GM12878 (cell line): ENCODE measurements at places on chromosomes 4 and X. TPM values are rescaled to one million over a fixed set of nuclear protein-coding genes. Genes with fewer than 3 reads are reported as not detected.

Gene TMPRSS11F
- not detected in 2 replicates for total RNA-seq

DNA sequence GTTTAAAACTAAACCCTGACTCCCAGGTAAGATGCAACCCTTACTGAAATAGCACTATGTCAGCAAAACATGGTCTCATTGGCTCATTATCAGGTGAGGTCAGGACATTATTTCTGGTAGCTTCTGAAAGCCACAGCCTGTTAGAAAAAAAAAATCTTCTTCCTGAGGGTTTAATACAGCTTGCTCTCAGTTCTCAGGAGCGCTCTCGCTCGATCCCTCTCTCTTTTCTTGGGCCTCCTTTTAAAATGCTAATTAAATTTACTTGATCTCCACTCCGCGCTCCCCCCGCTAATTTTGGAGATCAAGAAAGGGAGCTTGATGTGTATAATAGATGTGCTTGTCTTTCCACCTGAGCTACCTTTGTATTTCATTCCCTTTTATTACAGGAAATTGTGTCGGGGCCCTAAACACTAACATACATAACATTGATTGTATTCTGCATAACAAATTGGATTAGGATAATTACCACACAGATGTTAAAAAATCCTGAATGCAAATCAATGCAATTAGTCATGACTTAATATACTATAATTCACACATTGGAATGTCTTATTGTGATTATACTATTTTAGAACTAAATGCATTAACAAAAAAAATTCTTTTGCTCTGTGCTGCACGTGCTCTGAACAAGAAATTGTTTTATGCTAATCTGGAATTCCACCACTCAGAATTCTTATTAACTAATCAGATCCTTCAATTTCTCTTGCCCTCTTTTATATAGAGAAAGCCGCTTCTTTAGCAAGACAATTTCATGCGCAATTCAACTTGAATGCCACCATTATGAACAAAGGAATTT, 101.6 kb upstream of the TEX13D start:
- peaks cover 4% of the 10 kb centered on the region; the same call in 1 of the 2 replicates for H3K4me1 ChIP-seq
- no peak overlapping the region for H3K27ac ChIP-seq
- H3K27me3 ChIP-seq: no peaks in the 10 kb centered on the region
- no peaks in the 10 kb centered on the region for H3K36me3 ChIP-seq

- H3K27me3 ChIP-seq: no peaks in the 10 kb centered on the region
- H3K4me3 ChIP-seq: no peak overlapping the region
- H3K27ac ChIP-seq: no peak overlapping the region
- DNase-seq: no peak
- H3K4me1 ChIP-seq: no peaks in the 10 kb centered on the region
Observed at GRCh38 chr4:13876131-13876530, 248.6 kb upstream of the BOD1L1 start.

DNA sequence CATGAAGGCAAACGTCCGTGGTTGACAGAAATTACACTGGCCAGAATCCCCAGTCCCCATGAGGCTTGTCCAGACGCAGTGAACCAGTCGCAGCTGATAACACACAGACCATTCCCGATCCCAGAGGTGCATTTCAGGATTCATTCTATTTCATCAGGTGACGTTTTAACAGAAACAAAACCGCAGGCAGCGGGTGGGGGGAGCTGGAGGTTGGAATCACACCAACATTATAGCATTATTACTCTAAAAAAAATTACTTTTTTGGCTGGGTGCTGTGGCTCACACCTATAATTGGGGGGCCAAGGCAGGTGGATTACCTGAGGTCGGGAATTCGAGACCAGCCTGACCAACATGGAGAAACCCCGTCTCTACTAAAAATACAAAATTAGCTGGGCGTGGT, 25.2 kb downstream of the NOP14 start:
- peak overlapping the region; percentile 97; the same call in 1 of the 2 replicates for H3K4me3 ChIP-seq
- peaks cover 29% of the 10 kb centered on the region for H3K36me3 ChIP-seq
- no peak for DNase-seq
- no peaks in the 10 kb centered on the region for H3K27me3 ChIP-seq
- H3K4me1 ChIP-seq: peaks cover 25% of the 10 kb centered on the region

DNA sequence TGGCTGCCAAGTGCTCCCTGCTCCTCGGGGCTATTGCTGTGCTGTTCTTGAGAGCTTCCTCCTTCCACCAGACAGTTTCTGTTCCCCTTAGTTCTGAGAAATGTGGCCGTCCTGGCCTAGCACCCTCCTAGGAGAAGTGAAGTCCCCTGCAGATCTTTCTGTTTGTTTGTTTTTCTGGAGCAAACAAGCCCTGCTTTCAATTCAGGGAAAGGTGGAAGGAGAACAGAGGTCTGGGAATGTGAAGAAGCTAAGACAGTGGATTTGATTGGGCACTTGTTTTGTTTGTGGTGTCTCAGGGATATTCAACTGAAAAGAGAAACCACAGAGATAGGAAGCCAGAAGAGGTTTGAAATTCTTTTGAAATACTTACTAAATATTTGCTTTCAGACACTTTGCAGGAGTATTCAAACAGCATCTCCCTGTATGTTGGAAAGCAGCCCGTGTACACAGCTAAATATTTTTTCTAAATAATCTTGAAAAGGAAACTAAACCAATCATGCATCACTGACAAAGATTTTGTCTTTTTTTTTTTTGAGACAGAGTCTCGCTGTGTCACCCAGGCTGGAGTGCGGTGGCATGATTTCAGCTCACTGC, 36.5 kb upstream of the PPM1K start:
- peak overlapping the region; percentile 93 for H3K27ac ChIP-seq
- peaks cover 17% of the 10 kb centered on the region for H3K4me1 ChIP-seq
- H3K27me3 ChIP-seq: no peaks in the 10 kb centered on the region
- peak overlapping the region; percentile 53 for H3K4me3 ChIP-seq
- DNase-seq: peak; percentile 83
